ENCODE measurements at places on chromosomes 3 and 15.

GRCh38 chr3:28973609-28974008, 307.3 kb upstream of the RBMS3 start:
- no peak for DNase-seq

GRCh38 chr3:45712434-45713110, 23.4 kb downstream of the SACM1L start:
- no peak for DNase-seq

- DNase-seq = peak; percentile 52
Observed at GRCh38 chr15:57607570-57608000, 15.9 kb downstream of the MYZAP start.

GRCh38 chr15:44676676-44677075, 13.2 kb upstream of the SPG11 start:
- no peak for DNase-seq

DNA sequence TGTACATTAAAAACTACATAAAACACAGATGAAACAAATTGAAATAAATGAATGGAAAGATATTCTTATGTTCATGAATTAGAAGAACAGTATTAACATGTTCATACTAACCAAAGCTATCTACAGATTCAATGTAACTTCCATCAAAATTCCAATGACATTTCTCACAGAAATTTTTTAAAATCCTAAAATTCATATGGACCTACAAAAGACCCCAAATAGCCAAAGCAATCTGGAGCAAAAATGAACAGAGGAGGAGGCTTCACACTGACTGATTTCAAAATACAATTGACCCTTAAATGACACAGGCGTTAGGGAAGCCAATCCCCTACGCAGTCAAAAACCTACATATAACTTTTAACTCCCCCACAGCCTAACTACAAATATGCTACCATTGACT, 39.4 kb downstream of the KPNA1 start:
- DNase-seq = no peak

GRCh38 chr3:126525853-126526667, 2.1 kb downstream of the CHST13 start:
- DNase-seq = no peak

GRCh38 chr3:171753025-171753472, 57.2 kb downstream of the PLD1 start:
- no peak for DNase-seq

- DNase-seq = no peak
Observed at GRCh38 chr3:162269636-162270458, 773.2 kb downstream of the OTOL1 start.

Measured in LHCN-M2 (cell line).